ENCODE measurements at places on chromosomes 3 and 15.

- no peak for DNase-seq
Observed at GRCh38 chr3:72316501-72317279, 531.6 kb downstream of the SHQ1 start.

GRCh38 chr15:43899928-43900327 is 73.1 kb downstream of the WDR76 start:
- DNase-seq = no peak

GRCh38 chr15:90873998-90874605 is 5.7 kb downstream of the FURIN start:
- no peak for DNase-seq

GRCh38 chr3:192514081-192514753 is 213.1 kb downstream of the FGF12 start:
- peak; percentile 20 for DNase-seq

DNA sequence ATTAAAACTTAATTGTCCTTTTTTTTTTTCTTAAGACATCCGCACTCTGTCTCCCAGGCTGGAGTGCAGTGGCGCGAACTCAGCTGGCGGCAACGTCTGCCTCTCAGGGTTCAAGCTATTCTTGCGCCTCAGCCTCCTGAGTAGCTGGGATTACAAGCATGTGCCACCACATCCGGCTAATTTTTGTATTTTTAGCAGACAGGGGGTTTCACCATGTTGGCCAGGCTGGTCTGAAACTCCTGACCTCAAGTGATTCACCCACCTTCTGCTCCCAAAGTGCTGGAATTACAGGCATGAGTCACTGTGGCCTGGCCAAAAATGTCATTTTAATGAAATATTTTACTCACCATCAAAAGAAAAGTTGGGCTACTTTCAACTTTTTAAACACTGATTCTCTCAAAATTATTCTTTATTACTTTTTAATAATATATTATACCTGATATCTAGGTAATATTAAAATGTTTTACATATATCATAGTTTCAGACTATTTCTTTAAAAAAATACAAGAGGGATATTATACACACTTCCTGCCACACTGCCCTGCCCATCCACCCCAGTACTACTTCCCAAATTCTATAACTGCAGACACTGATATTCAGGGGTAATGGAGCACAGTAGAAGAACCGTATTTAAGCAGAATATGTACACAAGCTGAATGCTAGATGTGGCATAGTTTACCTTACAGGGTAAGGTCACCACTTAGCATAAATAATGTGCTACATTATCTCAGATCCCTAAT is 723.9 kb upstream of the ZNF385D start:
- no peak for DNase-seq

DNA sequence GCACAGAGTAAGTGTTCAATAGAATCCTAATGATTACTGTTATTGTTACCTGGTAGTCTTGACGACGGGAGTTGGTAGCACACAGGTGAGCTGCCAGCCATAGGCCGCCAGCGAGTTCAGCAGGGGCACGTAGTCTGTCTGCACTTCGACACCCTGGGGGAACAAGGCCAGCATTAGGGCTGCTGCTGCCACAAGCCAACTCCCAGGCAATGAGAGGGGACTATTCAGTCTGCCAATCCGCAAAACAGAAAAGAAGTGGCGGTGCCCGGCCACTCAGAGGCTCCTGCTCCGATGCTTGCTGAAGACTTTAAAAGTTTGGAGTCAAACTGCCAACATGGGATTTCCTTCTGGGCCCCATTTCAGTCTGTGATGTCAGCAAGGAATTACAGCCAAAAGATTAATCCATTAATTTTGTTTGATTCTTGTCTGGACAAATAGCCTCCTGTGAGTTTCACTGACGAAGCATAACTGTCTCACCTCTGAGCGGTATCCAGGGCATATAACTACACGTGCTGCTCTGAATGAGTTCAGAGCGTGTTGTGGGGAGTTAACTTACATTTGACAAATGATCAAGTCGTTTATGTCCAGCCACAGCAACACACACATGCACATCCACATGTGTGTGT is 61.8 kb downstream of the OXNAD1 start:
- DNase-seq = no peak

GRCh38 chr3:66797889-66798560 is 200.1 kb upstream of the KBTBD8 start:
- peak; percentile 59 for DNase-seq

- DNase-seq = peak; percentile 8
Observed at GRCh38 chr15:63522225-63522578, 17.8 kb downstream of the USP3 start.

- no peak for DNase-seq
Observed at GRCh38 chr15:38793206-38793810, 228.7 kb upstream of the RASGRP1 start.

GRCh38 chr3:168398371-168399025 is 302.8 kb upstream of the GOLIM4 start:
- no peak for DNase-seq

GRCh38 chr3:189508784-189509501 is 122.2 kb upstream of the TP63 start:
- no peak for DNase-seq

- DNase-seq = no peak
Observed at GRCh38 chr3:85785766-85786165, 827.0 kb downstream of the CADM2 start.

- no peak for DNase-seq
Observed at GRCh38 chr15:68385671-68386586, 46.0 kb downstream of the ITGA11 start.

DNA sequence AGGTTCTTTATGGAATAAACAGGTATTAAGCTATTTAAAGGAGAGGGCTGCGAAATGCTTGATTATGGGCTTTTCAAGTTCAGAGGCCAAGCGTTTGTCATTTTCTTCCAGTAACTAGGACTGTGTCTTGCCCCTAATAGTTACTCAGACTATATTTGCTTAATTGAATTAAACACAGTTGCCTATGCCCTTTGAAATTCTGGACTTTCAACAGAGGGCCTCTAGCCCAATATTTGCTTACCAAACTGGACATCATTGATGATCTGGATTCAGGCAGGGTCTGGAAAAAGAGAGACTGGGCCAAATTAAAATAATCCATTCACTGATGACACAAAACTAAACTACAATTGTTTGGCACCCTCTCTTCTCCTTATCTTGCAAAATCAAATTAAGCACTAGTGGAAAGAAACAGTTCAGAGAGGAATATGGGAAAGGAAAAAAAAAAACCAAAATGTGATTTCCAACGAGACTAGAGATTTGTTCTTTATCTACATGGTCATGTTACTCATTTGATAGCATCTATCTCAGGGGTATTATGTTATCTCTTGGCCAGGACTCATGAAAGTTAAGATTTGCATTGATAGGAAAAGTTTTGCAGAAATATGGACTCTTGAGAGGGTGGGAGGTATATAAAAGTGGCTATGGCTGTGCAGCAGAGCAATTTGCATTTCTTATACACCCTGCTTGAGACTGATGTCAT is 75.1 kb upstream of the TSEN2 start:
- DNase-seq = no peak

GRCh38 chr3:64167868-64168267 is 57.4 kb downstream of the PRICKLE2 start:
- no peak for DNase-seq

DNA sequence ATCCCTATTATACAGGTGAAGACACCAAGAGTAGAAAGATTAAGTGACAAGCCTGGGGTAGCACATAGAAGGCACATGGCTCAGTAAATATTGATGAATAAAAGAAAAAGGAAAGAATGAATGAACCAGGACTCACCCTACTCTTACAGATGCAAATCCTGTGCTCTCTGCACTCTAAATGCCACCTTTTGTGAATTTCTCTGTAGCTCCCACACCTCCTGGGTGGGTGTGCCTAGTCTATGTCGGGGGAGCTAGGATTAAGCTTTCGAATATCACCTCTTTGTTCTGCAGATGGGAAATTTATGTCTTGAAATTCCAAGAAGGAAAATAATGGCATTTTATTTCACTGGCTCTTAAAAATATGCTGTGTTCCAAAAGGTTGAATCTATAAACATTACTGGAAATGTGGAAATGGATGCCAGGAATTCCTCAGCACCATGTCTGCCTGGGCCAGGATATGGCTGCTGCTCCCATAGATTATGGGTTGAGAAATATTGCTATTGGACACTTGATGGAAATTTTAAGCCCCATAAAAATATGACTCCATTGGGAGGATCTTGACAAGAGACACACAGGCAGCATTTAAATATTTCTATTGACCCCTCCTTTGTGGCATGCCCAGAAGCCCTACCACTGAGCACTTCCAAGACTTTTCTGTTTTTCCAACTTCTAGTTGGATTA is 43.3 kb downstream of the CCNB2 start:
- DNase-seq = peak; percentile 27

DNA sequence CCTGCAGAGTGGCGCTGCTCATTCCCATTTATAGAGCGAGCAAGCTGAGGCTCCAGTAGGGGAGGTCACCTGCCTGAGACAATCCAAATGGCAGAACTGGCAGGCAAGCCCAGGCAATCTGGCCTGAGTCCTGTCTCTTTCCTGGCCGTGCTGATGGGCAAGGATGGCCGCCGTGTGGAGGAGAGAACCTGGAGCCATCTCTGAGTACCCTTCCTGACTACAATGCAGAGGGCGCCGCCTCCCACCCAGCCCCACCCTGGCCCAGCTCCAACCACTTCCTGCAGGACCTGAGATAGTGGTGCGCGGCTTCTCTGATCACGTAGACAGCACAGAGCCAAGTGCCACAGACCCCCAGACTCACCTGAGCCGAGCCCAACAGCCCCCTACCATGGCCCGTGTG is 7.0 kb downstream of the TLR9 start:
- no peak for DNase-seq

GRCh38 chr3:178381555-178381954 is 154.7 kb upstream of the KCNMB2 start:
- no peak for DNase-seq

DNA sequence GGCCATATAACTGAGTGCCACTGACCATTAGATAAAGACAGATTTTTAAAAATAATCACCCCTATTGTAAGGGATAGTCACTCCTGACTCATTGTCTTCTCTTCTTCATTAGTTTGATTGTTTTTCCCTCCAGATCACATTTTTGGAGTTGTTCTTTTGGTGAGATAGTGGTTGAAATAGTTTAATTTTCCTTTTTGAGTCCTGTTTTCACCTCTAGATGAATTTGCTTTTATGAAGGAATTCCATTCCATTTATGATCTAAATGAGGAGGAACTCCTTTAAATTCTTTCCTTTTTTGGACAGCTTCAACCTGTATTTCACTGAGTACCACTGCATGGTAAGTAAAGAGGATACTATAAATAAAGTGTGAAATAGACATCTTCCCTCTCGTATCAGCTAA is 112.4 kb downstream of the GREM1 start:
- no peak for DNase-seq

- DNase-seq = no peak
Observed at GRCh38 chr3:139715743-139716360, 38.1 kb upstream of the NMNAT3 start.

DNA sequence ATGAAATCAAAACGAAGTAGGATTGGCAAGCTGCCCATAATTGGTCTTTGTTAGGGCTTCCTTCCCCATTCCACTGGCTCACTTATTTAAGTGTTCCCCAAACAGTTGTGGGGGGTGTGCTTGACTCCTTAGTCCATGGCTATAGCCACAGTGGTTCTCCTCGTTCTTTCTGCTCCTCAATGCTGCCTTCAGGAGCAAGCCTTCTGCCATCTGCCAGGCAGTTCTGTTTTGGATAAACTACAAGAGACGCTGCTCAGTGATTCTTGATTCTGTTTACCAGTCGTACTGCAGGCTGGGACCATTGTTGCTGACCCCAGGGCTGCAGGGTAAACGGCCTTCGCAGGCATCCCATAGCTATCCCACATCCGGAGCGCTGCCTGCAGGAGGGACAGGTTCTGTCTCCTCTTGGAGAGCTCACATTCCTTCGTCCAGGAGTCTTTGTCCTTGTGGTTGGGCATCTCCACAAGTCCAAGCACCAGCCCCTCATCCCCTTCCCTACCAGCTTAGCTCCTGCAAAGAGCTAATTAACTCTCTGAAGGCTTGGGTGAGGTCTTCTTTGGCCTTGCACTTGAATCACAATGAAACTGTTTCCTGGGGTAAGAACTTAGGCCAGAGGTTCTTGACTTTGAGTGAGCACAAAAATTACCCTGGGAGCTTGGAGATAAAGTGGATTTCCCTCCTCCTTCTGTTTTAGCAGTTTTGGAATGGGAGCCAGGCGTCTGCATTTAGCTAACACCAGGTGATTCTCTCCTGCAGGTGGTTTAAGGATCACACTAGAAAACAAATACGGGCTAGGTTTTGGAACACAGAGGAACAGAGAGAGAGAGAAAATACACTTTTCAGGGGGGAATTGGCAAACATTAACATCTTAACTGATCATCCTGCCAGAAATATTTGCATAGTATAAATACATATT is 114.9 kb downstream of the SV2B start:
- DNase-seq = no peak

DNA sequence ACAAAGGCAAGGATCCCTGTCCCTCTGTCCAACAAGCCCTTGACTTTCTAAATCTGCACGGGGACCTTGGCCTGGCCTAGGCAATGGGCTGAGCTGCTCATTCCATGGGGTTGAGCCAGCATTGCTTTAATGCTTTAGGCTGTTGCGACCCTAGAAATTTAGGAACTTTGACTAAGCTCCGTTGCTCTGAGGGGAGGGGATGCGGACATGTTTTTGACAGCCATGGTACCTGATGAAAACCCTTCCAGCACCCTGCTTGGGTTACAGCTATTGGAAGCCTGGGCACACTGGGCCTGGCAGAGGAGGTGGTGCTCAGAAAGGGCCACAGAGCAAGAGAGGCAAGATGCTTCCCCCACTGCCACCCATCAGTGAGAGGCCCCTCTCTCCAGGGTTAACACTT is 37.1 kb downstream of the SYNM start:
- DNase-seq = no peak

- no peak for DNase-seq
Observed at GRCh38 chr3:8201886-8202285, 299.7 kb upstream of the LMCD1 start.

DNA sequence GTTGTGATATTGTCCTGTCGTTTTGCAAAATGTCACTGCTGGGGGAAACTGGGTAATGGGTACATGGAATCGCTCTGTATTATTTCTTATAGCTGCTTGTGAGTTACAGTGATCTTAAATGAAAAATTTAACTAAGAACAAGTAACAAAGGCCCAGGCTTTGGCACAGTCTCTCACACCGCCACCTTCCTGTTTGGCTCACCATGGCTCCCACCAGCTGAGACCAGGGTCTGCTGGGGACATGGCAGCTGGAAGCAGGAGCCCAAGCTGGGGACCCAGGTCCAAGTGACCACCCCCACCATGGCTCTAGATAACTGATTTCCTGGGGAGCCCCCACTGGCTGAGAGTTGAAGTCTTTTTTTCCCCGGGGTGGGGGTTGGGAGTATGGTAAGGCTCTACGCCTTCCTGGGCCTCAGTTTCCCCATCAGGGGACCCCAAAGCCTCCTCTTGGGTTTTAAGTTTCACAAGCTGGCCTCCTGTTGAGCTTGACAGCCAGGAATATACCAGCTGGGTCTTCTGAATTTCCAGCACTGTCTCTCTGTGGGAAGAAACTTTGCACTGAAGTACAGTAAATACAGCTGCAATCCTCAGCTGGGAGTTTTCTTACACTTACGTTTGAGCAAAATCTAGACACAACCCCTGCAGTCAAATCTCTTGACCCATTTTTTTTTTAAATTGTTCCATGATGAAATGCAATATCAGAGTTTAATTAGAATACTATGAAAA is 26.1 kb downstream of the ABTB1 start:
- no peak for DNase-seq
